ENCODE measurements at places on chromosomes 5 and 9. TPM values are rescaled to one million over a fixed set of nuclear protein-coding genes. Genes with fewer than 3 reads are reported as not detected.

Gene TMC1
- not detected for total RNA-seq

DNA sequence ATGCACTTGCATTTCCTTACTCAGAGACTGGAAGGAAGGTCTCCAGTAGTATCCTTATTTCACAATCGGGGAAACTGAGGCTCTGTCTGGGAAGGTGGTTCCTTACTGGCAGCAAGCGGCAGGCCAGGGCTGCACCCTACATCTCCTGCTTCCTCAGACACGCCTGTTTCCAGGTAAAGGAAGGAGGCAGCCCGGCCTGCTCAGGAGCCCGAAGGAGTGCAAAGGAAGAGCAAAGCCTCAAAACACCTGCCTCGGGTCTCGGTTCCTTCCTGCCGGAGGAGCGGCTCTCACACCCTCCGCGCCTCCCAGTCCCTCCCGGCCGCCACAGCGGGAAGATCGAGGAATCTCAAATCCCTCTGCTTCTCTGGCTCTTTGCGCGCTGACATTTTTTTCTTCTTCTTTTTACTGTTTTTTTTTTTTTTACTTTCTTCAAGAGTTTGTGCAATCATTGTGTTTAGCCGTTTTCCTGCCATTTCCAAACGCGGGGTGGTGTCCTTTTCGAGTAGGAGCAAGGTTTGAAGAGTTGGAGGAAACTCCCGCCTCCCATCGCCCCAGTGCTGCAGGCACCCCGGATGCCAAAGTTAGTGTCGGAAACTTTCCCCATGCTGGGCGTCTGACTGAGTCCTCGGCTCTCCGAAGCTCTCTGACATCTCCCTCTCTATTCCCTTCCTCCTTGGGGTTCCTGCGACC is 1.0 kb downstream of the GGTA1 start:
- DNase-seq = peak; percentile 76

Gene CDC20B
- total RNA-seq = not detected

GRCh38 chr5:54718656-54719055 is 201.1 kb downstream of the SNX18 start:
- peak; percentile 60 for DNase-seq

DNA sequence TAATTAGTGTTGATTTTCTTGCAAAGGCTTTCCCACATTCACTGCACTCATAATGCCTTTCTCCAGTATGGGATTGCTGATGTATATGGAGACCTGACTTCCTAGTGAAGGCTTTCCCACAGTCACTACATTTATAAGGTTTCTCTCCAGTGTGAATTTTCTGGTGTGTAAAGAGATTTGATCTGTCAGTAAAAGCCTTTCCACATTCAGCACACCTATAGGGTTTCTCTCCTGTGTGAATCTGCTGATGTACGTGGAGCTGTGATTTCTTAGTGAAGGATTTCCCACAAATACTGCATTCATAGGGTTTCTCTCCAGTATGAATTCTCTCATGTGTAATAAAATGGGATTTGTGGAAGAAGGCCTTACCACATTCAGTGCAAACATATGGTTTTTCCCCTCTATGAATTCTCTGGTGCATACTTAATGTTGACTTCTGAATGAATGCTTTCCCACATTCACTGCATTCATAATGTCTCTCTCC is 31.1 kb downstream of the ZNF484 start:
- DNase-seq = peak; percentile 1

DNA sequence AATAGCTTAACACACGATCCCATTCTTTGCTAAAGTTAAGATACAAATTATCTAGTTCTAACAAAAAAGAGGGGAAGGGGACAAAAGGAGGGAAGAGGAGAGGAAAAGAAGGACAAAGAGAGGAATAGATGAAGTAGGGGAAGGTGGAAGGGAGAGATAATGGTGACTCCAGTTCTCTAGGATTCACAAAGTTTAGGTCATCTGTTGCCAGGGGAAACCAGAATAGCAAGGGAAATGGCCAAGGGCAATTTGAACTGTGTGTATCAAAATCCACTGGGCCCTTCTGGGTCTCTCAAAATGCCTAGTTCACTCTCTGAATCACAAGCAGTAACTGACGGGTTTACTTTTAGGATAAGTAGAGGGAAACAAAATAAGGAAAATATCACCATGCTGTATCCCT is 7.6 kb downstream of the SLC24A2 start:
- no peak for DNase-seq

Gene OR13D1
- total RNA-seq = not detected

DNA sequence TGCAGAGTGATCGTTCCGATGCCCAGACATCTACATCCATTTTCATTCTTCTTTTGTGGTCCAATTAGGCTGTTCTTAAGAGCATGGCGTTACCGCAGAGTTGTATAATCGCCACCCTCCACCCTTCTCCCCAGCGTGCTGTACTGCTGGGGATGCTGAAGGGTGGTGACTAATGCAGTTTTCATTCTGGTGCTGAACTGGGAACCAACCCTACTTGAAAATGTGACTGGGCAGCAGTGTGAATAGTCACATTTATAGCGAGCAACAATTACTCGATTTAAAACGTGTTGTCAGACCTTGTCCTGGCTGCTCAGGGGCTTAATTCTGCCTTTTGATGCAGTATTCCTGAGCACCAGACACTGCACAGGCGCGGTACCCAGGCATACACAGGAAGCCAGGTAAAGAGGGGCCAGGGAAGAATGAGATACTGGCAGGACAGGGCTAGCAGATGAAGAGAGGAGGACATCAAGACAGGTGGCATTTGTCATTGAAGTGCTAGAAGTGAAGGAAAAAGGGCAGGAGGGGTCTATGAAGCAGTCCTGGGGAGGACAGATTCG is 719 bp upstream of the ISCA1 start:
- DNase-seq = peak; percentile 94

Gene PCDHB14
- total RNA-seq = 4.3 TPM
